ENCODE measurements at places on chromosomes 1 and 21.

GRCh38 chr1:84505493-84506001 lies 639 bp upstream of the SPATA1 start:
- DNase-seq: no peak

- peak; percentile 68 for DNase-seq
Measured at GRCh38 chr21:41207401-41208375, 39.7 kb downstream of the BACE2 start.

GRCh38 chr1:74679811-74680210 lies 6.2 kb upstream of the ERICH3 start:
- no peak for DNase-seq

- DNase-seq: no peak
Measured at GRCh38 chr21:41958886-41959563, 5.2 kb upstream of the C2CD2 start.

- no peak for DNase-seq
Measured at GRCh38 chr21:40244981-40245380, 377.7 kb downstream of the PCP4 start.

- no peak for DNase-seq
Measured at GRCh38 chr1:160522622-160523345, at the start of gene SLAMF6. SLAMF6 (minus strand) TSS chr1:160523255; CDS start chr1:160523192, 63 bp downstream.

- no peak for DNase-seq
Measured at GRCh38 chr1:48084826-48085225, 87.6 kb upstream of the TRABD2B start.

GRCh38 chr1:153525088-153525728 lies 10.6 kb downstream of the S100A6 start:
- DNase-seq: no peak
